ENCODE measurements at places on chromosomes 1 and 21. TPM values are rescaled to one million over a fixed set of nuclear protein-coding genes. Genes with fewer than 3 reads are reported as not detected.

DNA sequence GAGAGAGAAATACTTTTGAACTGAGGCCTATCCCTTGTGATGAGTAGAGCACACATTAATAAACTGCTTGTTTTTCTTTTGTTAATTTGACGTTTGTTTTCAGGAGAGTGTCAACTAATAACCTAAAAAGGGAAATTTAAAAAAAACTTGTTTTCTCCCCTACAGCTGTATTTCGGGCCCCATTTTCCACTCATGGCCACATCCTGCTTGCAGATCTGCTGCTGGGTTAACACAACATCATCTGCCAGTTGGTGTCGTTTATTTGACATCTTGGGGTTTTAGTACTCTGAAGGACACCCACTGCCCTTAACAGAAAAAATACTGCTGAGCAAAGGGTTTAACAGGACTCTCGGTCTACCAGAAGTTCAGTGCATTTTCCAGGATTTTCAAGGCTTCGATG lies 848 bp upstream of the PYHIN1 start:
- DNase-seq: no peak
- H3K27ac ChIP-seq: no peak overlapping the region
- peaks cover 5% of the 10 kb centered on the region for H3K27me3 ChIP-seq
- no peak overlapping the region for H3K4me3 ChIP-seq
- 0 out of 2 replicates have a peak, but pooled peaks cover 3% of the 10 kb centered on the region for H3K4me1 ChIP-seq
- H3K36me3 ChIP-seq: peaks cover 7% of the 10 kb centered on the region

- H3K36me3 ChIP-seq: peaks cover 23% of the 10 kb centered on the region
- H3K27me3 ChIP-seq: peaks cover 14% of the 10 kb centered on the region
- H3K4me3 ChIP-seq: peak overlapping the region; percentile 78
- no peak overlapping the region for H3K27ac ChIP-seq
- DNase-seq: no peak
Measured at GRCh38 chr1:9183898-9184297, 50.7 kb upstream of the H6PD start.

DNA sequence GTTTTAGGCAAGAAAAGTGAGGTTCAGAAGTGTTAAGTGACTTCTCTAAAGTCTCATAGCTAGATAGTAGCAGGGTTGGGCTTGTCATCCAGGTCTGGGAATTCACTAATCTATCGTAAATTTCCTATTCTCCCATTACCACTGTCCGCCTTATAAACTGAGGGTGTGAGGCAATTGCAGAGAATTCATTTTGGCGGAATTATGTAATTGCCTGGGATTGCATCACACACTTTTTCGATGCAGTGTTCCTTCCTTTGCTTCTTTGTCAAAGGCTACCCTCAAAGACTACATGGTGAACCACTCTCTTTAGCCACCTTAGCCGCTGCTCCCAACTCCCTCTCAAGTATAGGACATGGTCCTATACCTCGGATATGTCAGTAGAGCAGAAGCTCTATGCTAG lies 19.1 kb downstream of the SELP start:
- H3K4me1 ChIP-seq: no peaks in the 10 kb centered on the region
- no peak overlapping the region for H3K27ac ChIP-seq
- peaks cover 3% of the 10 kb centered on the region for H3K27me3 ChIP-seq
- H3K36me3 ChIP-seq: no peaks in the 10 kb centered on the region

NDUFS5 gene
- 402 TPM for total RNA-seq

DNA sequence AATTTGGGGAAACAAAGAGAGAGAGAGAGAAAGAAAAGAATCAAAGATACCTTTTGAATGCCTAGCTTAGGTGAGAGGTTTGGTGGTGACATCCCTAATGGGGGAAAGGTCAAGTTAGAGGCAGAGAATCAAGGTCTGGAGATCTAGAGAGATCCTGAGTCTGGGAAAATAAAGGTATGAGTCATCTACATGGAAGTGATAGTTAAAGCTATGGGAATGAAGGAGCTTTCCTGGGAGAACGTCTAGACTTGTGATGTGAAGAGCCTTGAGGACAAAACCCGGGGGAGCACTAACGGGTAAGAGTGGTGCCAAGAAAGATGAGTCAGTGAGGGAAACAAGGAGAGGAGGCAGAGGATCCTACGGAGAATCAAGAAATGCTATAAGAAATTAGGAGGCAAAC lies 110.8 kb upstream of the RUNX1 start:
- H3K27me3 ChIP-seq: no peaks in the 10 kb centered on the region
- DNase-seq: no peak
- no peak overlapping the region for H3K27ac ChIP-seq
- no peak overlapping the region for H3K4me3 ChIP-seq
- H3K36me3 ChIP-seq: peaks cover 21% of the 10 kb centered on the region

DNA sequence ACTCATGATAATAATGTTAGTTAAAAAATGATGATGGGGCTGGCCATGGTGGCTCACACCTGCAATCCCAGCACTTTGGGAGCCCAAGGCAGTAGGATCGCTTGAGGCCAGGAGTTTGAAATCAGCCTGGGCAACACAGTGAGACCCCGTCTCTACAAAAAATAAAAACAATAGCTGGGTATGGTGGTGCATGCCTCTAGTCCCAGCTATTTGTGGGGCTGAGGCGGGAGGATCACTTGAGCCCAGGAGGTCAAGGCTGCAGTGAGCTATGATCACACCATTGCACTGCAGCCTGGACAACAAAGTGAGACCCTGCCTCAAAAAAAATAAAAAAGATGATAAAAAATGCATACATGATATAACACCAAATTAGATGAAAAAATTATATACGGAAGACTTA lies 5.3 kb downstream of the P3H1 start:
- H3K27ac ChIP-seq: no peak overlapping the region
- H3K4me1 ChIP-seq: peaks cover 2% of the 10 kb centered on the region
- no peak overlapping the region for H3K4me3 ChIP-seq

DNA sequence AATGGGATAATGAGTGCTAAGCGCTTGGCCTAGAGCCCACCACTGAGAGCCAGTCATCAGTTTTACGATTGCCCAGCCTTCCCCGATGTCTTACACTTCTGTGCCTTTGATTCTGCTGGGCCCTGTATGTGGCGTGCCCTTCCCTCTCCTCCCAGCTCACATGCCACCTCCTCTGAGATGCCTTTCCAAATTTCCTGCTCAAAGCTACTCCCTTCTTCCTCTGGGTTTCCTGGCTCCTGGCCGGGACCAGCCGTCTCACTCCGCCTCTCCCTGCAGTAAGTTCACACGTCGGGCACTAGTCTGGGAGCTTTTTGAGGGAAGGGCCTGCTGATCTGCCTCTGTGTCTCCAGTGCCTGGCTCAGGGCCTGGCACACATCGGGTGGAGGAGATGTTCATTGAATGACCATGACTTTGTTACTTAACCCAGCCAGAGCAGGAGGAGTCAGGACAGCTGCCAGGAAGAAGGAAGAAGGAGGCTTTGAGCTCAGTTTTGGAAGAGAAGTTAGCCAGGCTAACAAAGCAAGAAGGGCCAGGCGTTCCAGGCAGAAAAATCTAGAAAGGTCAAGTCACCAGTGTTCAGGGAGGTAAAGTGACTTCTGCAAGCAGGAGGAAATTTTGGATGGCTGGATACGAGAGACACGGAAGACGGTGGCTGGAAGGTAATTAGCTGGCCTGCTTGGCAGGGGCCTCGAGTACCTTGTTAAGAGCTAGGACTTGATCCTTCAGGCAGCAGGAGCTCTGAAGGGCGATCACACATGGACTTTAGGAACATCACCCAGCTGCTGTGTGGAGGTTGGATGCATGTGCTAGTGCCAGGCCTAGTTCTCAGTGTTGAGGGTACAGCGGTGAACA lies 63.6 kb downstream of the EPHB2 start:
- no peaks in the 10 kb centered on the region for H3K36me3 ChIP-seq
- no peak for DNase-seq
- peaks cover 12% of the 10 kb centered on the region for H3K4me1 ChIP-seq
- H3K27me3 ChIP-seq: no peaks in the 10 kb centered on the region

SYCP1 gene
- 0.34 TPM for total RNA-seq

FAM72B gene
- total RNA-seq: 22.0 TPM

TNFRSF25 gene
- total RNA-seq: 19.5 TPM

DNA sequence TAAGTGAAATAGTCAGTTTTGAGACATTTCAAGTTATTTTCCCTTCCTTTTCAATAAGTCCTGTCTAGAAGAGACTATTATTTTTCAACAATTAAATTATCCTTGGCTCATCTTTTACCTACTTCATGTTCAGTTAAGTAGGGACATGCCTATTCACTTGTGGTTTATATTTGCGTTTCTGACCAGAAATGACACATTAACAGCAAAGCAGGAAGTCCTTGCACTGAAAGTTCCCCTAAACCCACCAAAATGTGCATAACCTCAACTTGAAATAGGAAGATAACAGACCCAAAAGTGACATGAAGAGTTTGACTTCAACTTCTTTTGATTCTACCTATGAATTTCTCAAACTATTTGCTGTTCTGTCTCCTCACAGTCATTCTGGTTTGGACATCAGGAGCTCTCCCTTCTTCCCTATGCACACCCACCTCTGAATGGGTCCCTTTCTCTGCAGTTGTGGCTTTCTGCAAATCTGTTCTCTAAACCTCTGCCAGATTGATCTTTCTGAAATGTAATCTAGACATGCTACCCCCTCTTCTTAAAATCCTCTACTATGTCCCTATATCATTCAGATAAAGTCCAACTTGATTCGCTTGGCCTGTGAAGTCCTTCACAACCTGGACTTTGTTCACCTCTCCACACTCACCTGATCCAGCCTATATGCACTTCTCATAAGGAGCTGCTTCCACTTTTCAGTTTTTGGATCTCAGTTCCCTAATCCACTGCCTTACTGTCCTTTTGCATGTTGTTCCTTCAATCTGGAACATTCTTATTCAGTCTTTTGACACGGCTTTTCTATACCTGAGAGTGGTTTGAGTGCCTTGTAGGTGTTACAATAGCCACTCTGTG lies 661.5 kb upstream of the ADGRL4 start:
- H3K36me3 ChIP-seq: peaks cover 5% of the 10 kb centered on the region
- no peak overlapping the region for H3K4me3 ChIP-seq
- no peaks in the 10 kb centered on the region for H3K27me3 ChIP-seq

- no peak overlapping the region for H3K4me3 ChIP-seq
- no peak for DNase-seq
- H3K36me3 ChIP-seq: no peaks in the 10 kb centered on the region
- no peak overlapping the region for H3K27ac ChIP-seq
Measured at GRCh38 chr1:60903591-60903990, 178.8 kb upstream of the NFIA start.

DNA sequence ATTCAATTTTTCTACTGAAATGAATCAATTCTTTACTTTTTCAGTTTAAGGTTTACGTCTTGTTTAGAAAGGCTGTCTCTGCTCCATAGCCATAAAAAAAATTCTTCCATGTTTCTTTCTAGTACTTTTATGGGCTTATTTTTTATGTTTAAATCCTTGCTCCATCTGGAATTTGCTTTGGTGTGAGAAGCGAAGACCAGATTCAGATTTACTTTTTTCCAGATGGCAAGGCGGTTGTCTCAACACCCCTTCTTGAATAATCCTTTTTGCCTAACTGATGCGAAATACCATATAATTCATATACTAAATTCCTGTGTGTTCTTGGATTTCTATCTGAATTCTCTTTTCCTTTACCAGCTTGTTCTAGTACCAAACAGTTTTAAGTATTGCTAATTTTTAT lies 101.5 kb downstream of the C1orf94 start:
- H3K27me3 ChIP-seq: peaks cover 24% of the 10 kb centered on the region
- no peaks in the 10 kb centered on the region for H3K36me3 ChIP-seq
- H3K4me1 ChIP-seq: no peaks in the 10 kb centered on the region
- H3K27ac ChIP-seq: no peak overlapping the region
- no peak overlapping the region for H3K4me3 ChIP-seq
- DNase-seq: no peak

DNA sequence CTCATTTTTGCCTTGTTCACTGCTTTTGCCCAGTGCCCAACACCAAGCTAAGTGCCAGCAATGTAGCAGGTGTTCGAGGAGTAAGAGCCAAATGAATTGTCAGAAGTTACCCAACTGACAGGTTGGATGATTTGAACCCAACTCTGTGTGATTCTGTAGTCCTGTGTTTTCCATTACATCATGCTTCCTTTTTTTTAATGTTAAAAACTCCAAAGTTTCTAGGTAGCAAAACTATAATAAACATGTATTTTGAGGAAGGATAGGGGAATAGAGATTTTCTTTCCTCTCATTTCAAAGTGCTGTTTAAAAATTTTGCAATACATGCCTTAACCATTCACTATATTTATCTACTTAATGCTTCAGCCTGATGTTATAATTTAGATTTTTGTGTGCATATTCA lies 34.1 kb downstream of the BCL9 start:
- H3K27ac ChIP-seq: no peak overlapping the region
- peaks cover 10% of the 10 kb centered on the region for H3K27me3 ChIP-seq
- no peak overlapping the region for H3K4me3 ChIP-seq
- no peak for DNase-seq

FBXO2 gene
- 68.2 TPM for total RNA-seq

ZNF593OS gene
- not detected for total RNA-seq

DNA sequence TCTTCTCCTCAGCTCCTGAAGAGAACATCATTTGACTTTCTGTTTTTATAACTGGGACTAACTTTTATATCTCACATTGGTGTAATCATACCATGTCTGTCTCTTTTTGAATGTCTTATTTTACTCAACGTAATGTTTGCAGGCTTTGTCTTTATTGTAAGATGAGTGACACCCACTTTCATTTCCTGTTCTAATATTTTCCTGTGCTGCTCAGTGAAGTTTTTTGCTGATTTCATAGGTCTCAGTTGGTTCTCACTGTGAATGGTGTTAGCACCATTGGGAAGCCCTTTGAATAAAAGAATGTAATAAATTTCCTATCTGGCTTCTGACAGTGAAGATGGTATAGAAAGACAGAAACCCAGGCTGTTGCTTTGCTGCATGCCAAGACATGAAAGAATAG lies 84.0 kb downstream of the RAVER2 start:
- H3K27me3 ChIP-seq: no peaks in the 10 kb centered on the region
- H3K36me3 ChIP-seq: peaks cover 7% of the 10 kb centered on the region
- no peak for DNase-seq

DNA sequence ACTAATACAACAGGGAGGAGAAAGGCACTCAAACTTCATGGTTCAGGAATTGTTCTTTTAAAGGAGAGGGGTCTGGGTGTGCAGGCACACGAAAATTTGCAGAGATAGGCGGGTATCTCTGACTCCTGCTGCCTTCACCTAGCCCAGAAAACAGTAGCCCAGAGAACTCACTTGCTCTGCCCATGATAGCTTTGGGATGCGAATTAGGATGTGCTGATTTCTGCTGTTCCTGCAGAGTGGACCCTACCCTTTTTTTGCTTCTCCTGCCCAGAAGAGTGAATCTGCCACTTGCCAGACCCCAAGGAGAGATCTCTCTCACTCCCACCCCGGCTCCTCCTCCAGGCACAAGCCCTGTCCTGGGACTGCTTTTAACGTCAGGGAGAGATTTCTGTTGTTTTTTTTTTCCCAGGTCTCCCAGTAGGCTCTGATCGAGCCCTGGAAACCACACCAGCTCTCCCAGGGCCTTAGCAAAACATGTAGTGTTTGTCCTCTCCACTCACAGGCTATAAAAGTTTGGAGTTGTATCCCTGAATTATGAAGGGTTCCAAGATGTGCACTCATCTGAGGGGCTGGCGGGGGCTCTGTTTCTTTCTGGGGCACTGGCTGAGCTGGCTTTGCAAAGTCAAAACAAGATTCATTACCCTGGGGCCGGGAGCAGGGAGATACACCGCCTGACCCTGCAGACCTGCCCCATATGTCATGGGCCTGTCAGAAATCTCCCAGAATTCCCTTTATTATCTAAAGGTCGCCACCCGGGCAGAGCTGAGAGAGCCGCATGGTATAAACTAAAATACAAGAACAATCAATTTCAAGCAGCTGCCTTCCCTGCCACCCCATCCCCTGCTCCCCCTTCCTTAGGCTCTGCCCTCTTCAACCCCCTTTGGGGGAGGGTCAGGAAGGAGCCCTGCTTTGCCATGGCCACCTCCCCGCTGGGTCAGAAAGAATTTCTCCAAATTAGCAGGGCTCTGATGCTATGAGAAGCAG lies 17.9 kb downstream of the PLXNA2 start:
- H3K4me1 ChIP-seq: peaks cover 32% of the 10 kb centered on the region
- no peak overlapping the region for H3K27ac ChIP-seq
- no peak overlapping the region for H3K4me3 ChIP-seq
- no peaks in the 10 kb centered on the region for H3K27me3 ChIP-seq

All from WTC11 (cell line).